Activated T-cell treated with anti-CD3 and anti-CD28 coated beads, Interleukin-2, amount 50 U/mL, for 48 hours (primary cell): ENCODE measurements at places on chromosomes 1 and 21.
A peak's percentile ranks its signal among the peaks of the same experiment; 100 is the strongest.

GRCh38 chr21:42475526-42476387 lies 20.3 kb downstream of the RSPH1 start:
- peak; percentile 9 for DNase-seq

DNA sequence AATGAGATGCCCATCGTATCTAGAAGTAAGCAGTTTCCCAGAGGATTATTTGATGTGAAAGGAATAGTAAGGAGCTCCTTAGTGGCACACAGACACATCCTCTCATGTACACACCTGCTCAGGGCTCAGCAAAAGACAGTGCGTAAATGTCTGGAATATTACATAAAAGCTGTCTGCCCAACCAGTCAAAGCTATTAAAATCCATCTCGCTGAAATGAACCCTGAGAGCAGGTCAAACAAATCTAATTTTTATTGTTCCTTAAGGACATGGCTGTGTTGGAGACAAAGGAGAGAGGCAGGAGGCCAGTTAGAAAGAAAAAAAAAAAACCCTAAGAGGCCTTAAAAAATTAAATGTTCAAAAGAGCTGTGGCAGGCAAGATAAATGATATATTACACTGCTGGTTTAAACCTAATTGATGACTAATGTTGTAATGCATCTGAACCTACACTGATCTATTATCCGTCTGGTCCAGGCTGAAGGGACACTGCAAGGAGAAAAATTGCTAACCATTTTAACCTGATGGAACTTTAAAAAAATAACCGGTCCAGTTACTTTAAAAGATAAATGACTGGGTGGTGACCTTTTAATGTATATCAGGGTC lies 58.5 kb upstream of the FGGY start:
- DNase-seq: no peak

- no peak for DNase-seq
Measured at GRCh38 chr1:5885471-5886139, 106.6 kb downstream of the NPHP4 start.

DNA sequence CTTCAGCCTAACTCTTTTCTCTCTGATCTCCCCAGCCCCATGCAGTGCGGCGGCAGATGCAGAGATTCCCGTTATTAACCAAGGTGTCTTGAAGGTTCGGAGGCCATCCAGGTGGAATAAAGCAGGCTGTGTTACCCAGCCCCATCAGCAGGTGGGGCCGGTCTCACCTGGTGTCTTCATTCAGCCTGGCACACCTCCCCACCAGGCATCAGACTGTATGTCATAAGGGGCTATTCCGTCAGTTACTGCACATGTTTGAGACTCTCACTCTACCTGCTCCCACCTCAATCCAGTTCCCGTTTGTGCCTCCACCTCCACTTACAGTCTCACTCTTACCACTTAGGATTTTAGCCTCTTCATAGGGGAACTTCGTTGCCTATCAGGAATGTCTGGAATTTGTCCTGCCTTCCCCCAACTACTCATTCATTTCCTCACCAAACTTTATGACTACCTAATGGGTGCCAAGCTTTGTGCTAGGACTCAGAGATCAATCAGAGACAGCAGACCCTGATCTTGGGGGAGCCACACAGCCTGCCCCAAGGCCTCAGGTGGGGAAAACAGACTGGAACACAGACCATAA lies 170.2 kb downstream of the PLPP3 start:
- DNase-seq: peak; percentile 17

GRCh38 chr21:39341249-39341923 lies 7.5 kb downstream of the HMGN1 start:
- DNase-seq: no peak
